Thoracic aorta (tissue), 2 donors: ENCODE measurements at places on chromosomes 11 and 22. TPM values are rescaled to one million over a fixed set of nuclear protein-coding genes. Genes with fewer than 3 reads are reported as not detected.

GRCh38 chr11:30921811-30922210, 335.7 kb upstream of the MPPED2 start:
- DNase-seq: no peak

DNA sequence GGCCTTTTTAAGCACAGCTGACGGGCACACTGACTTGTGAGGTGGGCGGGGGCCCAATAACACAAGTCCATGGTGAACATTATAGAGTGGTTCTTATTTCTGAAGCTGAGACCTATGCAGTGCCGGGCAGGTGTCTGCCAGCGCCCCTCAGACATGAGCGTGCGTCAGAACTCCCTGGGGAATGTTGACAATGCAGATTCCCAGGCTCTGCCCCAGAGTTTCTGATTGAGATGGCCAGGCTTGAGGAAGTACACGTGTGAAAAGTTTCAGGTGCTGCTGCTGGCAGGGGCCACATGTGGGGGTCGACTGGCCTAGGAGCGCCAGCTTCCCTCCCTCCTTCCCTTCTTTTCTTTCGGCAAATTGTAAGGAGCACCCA, 46.2 kb downstream of the TPCN2 start:
- no peak for DNase-seq

GRCh38 chr11:102430158-102430836, 22.3 kb downstream of the TMEM123 start:
- no peak for DNase-seq

GRCh38 chr11:61281581-61282250, 13.4 kb downstream of the VWCE start:
- no peak for DNase-seq

DNA sequence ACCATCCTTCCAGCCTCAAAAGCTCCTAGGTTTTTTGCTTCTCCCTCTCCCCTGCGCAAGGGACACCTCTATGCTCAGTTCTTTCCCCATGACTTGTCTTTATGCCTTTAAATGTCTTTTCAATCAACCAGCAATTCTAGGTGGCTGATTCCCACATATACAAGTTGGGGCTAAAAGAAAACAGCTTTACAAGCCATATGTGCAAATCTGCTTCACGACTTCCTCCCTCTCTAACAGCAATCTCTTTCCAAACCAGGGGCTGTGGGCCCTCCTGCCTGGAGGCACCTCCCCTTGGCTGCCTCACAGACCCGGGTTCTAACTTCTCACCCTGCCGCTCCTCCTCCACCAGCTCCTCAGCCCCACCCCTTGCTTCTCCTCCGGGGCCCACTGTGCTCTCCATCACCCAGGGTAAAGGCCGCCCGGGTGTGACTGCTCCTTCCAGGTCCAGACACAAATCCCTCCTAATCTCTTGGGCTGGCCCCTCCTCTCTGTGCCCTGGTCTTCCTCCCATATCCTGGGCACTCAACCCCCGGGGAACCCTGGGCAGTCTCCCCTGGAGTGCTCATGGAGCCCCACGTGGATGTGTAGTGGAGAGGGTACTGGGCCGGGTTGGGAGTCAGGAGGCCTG, 14.1 kb downstream of the TMPRSS13 start:
- DNase-seq: no peak

KRTAP5-8 gene
- not detected for total RNA-seq

ARHGAP32 gene
- total RNA-seq: 13.8 TPM

SOX10 gene
- 0.95 TPM for total RNA-seq

TREH gene
- not detected for total RNA-seq

MS4A13 gene
- not detected for total RNA-seq

OR8D4 gene
- total RNA-seq: not detected
